RKO (cell line): ENCODE measurements at places on chromosomes 3 and 15.

- DNase-seq, result no peak
Measured at GRCh38 chr3:157544501-157545130, 41.4 kb upstream of the VEPH1 start.

DNA sequence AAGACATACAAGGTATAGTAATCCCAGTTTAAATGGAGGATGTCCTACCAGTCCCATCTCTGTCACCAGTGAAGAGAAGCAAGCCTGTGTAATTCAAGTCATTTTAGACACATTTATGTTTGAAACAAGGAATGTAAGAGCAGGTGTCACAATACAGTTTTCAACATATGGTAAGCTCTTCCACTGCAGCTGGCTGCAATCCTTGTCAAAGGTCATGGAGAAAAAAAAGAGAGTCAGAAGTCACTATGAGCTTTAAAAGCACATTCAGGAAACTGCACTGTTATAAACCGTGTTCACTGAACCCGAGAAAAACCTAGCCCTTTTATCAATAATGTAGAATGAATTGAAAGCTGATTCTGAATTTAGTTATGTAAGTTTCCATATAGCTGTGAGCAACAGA, 206.4 kb downstream of the NAALADL2 start:
- DNase-seq, result no peak

- no peak for DNase-seq
Measured at GRCh38 chr15:78200276-78200930, 34.0 kb downstream of the ACSBG1 start.

DNA sequence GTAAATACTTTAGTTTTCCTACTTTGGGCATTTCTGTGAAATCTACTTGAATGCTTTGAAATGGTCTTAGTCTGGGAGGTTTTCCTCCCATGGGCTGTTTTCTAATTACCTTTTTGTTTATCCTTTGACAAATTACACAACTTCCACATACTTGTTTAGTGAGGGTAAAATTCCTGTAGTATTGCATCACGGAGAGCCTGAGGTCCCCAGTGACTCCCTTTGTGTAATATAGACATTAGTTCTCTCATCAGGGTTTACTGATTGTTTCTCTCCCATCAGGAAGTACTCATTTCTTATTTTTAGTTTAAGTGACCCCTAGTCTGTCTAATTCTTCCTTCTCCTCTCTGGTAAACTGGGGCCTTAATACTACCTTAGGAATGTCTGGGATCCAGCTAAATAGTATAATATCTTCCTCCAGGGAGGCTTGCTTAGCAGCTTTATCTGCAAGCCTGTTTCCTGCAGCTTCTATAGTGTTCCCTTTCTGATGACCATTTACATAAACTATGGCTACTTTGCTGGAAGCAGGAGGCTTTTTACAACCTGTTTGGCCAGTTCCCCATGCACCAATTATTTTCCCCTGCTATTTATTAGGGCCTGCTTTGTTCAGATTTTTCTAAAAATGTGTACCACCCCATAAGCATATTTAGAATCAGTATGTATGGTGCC, 87.2 kb upstream of the XCR1 start:
- peak; percentile 12 for DNase-seq

GRCh38 chr3:147215660-147216059, 190.7 kb downstream of the ZIC4 start:
- DNase-seq, result no peak

GRCh38 chr15:65981837-65982626, 112.7 kb downstream of the RAB11A start:
- DNase-seq, result no peak

DNA sequence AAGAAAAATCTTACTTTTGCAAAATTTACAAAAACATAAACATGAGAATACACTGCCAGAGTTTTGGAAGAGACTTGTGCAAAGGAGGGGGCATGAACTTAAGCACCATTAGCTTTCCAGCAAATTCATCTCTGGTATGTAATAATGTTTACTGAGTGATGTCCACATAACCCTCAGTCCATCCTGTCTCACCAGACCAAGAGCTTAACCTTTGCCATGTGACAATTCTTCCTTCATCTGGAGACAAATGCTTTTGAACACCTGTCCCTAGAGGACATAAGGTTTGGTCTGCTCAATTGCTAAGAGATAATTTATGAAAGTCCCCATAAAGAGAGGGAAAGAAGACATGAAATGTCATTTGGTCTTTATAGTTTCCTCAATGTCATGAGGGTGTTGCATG, 412.3 kb downstream of the ERC2 start:
- no peak for DNase-seq

- no peak for DNase-seq
Measured at GRCh38 chr3:143963946-143964345, 7.7 kb upstream of the DIPK2A start.

DNA sequence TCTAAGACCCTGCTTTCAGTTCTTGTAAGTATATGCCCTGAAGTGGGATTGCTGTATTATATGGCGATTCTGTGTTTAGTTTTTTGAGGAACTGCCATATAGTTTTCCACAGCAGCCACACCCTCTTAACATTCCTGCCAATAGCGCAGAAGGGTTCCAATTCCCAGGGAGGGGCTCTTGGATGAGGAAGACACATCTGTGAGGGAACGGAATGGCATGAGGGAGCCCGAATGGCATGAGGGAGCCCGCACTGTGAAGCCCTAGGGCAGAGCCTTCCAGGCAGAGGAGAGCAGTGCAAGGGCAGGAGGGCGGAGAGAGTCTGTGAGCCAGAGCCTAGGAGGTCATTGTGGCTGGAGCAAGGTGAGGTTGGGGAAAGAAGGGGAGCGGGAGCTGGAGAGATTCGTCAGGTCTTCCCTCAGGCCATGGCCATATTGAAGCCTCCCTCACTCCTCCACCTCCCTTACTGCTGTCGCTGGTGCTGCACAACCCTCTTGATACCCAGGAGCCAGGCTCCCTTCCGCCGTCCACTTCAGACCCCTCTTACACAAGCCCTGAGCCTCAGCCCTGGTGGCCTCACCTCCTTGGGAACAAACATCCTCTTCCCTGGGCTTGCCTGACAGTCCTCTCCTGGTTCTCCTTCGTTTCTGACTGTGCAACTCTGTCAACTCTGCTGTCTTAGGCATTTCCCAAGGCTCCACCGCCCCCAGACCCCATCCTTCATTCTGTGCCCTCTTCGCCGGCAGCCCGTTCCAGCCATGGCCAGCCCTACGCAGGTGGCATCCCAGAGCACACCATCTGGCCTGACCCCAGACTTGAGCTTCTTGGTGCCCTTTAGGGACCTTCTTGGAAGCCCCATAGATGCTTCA, 51.4 kb downstream of the FGD5 start:
- DNase-seq, result no peak

DNA sequence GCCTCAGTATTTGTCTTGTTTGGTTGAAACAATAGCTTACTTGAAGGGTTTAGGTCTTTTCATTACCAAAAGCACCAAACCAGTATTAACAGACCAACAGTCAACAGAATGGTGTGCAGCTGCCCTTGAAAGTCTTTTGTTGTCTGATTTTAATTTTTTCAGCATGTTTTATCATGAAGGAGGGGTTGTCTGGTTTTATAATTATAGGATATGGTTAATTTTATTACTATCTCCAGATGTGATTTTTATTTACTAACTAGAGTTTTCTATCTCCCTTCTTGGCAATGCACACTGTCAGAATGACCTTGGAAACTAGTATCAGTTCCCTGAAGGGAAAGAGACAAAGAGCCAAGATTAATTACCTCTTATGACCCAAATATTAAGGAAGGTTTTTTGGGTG, 9.2 kb upstream of the CD200R1L start:
- no peak for DNase-seq

DNA sequence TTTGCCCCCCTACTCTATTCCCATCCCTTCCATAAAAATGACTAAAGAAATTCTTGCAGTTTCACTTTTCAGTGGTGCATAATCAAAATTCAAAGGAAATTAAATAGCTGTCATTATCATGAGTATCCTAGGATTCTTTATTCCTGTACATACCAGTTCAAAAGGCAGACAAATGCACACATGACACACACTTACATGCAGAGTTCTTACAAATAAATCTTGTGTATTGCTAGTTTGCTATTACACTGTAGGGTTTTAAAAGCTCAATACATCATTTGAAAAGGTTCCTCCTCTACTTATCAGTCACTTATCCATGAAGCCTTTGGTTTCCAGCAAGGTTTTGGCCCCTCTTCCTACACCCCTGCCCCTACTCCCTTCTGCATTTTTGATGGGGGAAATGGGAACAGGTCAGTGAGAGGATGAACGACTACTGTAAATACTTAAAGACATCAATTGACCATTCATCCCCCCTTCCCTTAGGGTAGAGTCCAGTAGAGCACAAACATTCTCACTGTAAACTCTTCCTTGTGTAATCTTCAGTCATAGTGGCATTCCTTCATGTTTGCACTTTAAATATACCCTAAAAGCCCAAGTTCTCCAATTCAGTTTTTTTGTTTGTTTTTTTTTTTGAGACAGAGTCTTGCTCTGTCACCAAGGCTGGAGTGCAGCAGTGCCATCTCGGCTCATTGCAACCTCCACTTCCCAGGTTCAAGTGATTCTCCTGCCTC, 92.6 kb downstream of the SUCLG2 start:
- DNase-seq, result no peak

- no peak for DNase-seq
Measured at GRCh38 chr3:112391648-112392047, 58.7 kb downstream of the CD200 start.

- DNase-seq, result no peak
Measured at GRCh38 chr3:101848326-101848725, 988 bp upstream of the NFKBIZ start.

DNA sequence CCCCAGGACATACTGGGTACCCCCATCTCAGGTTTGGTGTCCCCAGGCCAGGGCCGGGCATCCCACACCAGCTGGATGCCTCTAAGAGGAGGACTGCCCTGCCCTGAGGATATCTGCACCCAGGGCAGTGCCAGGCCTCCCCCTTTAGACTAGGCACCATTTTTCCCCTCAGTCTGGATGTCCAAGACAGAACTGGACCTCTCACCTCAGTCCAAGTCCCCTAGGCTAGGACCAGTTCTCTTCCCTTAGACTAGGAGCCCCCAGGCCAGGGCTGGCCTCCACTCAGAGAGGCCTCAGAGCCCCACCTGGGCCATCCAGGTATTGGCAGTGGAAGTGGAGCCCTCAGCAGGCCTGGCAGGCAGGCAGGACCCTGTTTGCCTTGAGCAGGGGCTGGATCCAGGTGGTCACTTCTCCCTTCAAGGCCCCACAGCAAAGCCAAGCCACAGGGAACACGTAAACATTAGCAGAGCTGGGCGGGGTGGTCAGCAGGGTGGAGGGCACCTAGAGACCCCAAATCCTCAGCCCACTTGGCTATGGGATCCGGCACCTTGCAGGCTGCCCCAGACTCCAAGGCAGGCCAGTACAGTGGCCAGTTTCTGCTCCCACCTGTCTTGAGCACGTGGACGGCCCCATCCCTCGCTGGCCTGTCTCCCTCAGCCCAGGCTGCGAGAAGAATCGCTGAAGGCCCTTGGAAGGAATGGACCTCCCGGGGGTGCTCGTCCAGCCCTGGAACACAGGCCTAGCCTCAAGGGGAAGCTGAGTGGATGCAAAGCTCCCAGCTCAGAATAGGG, 28.3 kb downstream of the PTH1R start:
- no peak for DNase-seq

DNA sequence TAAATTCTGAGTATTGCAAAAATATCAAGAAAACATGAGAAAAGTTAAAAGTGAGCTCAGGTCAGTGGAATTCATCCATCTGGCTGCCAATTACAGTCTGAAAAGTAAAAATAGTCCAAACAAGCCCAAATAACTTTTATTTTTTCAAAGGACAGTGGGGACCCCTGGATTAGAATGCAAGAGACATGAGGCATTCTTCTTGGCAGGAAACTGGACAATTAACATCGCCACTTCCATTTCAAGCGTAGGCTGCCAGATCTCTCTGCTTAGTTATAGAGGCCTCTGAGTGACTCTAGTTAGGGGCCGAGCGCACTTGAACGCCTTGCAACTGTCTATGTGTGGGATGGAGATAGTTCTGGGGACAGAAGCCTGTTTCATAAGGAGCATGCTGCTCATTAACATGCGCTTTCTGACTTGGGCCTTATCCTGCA, 189.1 kb downstream of the GHSR start:
- no peak for DNase-seq

- DNase-seq, result no peak
Measured at GRCh38 chr3:110530902-110531301, 540.7 kb upstream of the NECTIN3 start.

- no peak for DNase-seq
Measured at GRCh38 chr3:112463250-112463649, 36.0 kb downstream of the BTLA start.

- no peak for DNase-seq
Measured at GRCh38 chr3:69182588-69183316, 60.4 kb upstream of the LMOD3 start.

GRCh38 chr3:193773266-193774220, 180.5 kb downstream of the OPA1 start:
- DNase-seq, result no peak

- no peak for DNase-seq
Measured at GRCh38 chr15:80730926-80731325, 35.8 kb downstream of the ABHD17C start.

DNA sequence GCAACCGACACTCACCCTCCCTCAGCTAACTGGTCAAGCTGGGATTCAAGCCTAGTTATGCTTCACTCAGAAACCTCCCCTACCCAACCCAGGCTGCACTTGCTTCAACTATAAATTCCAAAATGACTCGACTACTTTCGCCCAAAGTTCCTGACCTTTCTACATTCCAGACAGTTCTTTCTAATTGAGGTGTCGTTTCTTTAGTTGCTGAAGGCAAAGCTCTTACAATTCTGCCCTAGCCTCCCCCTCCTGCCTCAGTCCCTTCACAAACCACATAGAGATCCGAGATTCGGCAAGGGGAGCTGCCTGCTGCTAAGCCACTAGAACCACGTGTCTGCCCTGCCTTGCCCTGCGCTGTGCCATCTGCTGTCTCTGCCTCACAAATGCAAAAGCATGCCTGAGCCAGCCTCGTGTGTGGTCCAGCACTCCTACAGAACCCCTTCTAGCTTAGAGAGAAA, 74.7 kb upstream of the SH3GL3 start:
- DNase-seq, result no peak

DNA sequence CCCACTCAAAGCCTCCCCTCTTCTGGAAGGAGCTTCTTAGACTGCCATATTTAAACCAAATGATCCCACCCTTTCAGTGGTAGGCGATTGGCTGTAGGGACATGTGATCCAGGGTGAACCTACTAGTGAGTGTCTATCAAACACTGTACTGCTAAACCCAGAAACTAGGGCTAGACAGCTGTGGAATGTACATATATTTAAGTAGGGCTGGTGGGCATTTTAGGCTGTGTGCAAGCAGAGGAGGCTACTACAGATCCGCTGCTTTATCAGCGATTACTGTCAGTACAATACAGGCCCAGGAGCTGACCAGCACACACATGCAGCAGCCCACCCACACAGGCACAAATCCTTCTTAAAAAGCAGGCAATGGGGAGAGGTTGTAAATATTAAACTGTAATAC, 15.4 kb upstream of the LARP6 start:
- no peak for DNase-seq

- no peak for DNase-seq
Measured at GRCh38 chr3:4720316-4721075, 227.3 kb downstream of the ITPR1 start.

DNA sequence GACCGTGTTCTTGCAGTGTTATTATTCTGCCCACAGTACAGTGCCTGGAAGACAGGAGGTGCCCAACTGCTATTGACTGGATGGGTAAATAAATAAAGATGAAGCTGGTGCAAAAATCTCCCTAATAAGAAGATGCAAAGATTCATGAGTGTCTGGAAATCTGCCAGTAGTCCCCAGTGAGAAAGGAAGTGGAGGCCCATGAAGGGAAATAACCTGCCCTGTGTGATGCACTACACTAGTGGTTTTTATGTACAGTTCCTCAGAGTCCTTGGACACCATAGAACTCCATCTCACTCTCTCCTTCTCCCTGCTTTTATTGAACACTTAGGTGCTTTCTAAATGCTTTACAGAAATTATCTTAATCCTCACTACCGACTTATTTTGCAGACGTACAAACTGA, 8.3 kb upstream of the SUCLG2 start:
- DNase-seq, result no peak
